Stimulated activated CD8-positive, alpha-beta memory T cell treated with anti-CD3 and anti-CD28 coated beads, Interleukin-7, amount 100 ng/mL, for 1 hour (primary cell): ENCODE measurements at places on chromosomes 1 and 21.

- no peak for DNase-seq
These were observed 64.2 kb upstream of the ADAM30 start for GRCh38 chr1:119960501-119960900.

DNA sequence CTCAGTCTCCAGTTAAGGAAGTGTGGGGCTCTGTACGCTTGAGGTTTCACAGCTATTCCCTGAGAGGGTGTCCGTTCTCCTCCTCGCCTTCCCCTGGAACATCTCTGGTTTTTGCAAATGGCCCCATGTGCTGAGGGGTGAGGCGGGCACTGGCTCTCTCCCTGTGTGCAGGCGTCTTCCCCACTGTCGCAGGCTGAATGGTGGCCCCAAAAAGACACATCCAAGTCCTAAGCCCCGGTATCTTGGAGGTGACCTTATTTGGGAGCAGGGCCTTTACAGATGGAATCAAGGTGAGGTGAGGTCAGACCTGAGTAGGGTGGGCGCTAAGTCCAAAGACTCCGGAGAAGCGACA, 98.0 kb upstream of the TMPRSS2 start:
- no peak for DNase-seq

DNA sequence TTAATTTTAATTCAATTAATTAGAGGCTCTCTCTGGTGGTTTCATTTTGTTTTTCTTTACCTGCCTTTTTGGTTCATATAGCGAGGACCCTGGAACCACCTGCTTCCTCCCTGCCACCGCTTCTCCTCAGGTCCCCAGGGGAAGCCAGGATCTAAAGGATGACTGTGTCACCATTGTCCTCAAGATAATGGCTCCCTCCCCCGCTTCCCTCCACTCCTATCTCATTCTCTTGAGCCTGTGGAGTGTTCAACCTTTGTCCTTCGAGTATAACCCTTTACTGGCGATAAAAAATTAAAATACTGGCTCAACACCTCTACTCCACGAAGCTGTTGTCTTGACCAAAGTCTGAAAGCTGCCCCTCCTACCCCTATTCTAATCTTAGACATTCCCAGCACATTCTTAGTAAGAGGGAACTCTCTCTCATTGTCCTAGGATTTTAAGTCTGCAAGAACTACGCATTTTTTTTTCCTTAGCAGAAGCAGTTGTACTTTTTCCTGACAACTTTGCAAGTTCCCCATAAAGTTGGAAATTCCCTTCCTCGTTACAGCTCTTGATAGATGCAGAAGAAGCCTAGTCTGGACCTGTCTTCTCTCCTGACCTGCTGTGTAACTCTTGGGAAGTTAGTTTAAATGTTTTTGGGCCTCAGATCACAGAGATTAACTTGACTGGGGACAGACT, 12.6 kb upstream of the MAPKAPK2 start:
- no peak for DNase-seq

DNA sequence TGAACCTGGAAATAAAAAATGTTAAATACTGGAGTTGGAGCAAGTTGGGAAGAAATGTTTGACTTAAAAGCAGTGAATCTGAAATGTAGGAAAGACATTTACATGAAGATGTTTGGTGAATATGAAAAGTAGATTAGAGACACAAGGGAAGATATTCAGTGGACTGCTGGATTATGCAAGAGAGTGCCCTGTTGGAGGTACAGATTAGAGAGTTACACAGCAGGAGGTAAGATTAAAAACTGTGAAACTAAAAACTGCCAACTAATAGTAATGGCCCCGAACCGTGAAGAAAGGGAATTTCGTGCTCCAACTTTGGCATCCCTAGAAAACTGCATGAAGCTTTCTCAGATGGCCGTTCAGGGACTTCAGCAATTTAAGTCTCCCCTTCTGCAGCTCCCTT, 375.4 kb downstream of the DPYD start:
- no peak for DNase-seq

GRCh38 chr1:235648954-235649367, 623 bp downstream of the GNG4 start:
- peak; percentile 18 for DNase-seq

GRCh38 chr1:171961861-171962260, 120.6 kb downstream of the DNM3 start:
- no peak for DNase-seq

DNA sequence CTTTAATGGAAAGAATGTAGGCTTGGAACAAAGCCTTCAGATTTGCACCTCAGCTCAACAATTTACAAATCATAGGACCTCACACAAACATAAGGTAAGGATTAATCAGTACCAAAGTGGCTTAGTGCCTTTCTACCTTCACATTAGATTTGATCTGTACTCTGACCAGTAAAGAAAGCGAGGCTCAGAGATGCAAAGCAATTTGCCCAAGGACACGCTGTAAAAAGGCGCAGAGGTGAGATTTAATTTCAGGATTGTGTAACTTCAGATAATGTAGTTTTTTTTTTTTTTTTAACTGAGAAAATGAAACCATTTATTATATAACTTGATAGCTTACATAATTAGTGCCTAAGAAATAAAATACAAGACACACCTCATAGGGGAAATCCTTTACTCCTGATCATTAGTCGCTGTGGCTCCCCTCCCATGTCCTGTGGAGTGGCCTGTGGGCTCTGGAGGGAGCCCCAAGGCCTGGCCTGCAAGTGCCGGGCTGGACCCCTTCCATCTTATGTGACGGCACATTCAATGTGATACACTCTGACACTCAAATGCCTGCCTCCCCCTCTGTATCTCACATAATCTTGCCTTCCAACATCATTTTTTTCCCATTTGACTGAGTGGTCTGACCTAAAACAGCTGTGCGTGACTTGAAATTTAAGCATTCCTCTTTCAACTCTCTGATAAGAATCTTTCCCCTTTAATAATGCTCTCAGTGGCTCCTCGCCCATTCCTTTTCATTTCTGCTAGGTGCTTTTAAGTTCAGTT, 426.5 kb upstream of the DAB1 start:
- no peak for DNase-seq

GRCh38 chr1:941588-942383, 17.3 kb downstream of the NOC2L start:
- no peak for DNase-seq
